ENCODE measurements at places on chromosomes 16 and 17.

- no peak for DNase-seq
These were observed 55.0 kb downstream of the GNA13 start for GRCh38 chr17:65001409-65002045.

DNA sequence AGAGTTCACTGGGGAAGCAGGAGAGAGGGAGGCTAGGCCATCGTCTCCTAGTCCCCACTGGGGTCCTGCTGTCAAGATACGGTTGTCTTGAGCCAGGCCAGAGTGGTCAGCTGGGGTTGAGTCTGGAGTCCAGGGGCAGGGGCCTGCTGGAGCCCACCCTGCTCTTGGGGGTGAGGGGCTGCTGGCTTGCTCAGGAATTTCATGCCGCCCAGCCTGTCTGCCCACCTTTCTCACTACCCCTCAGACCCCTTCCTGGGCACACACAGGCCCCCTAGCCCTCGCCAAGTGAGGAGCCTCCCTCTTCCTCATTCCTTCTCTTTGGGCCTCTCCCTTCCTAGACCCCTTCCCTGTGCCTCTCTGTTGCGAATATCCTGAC lies 1.3 kb downstream of the TRAF7 start:
- DNase-seq: no peak

DNA sequence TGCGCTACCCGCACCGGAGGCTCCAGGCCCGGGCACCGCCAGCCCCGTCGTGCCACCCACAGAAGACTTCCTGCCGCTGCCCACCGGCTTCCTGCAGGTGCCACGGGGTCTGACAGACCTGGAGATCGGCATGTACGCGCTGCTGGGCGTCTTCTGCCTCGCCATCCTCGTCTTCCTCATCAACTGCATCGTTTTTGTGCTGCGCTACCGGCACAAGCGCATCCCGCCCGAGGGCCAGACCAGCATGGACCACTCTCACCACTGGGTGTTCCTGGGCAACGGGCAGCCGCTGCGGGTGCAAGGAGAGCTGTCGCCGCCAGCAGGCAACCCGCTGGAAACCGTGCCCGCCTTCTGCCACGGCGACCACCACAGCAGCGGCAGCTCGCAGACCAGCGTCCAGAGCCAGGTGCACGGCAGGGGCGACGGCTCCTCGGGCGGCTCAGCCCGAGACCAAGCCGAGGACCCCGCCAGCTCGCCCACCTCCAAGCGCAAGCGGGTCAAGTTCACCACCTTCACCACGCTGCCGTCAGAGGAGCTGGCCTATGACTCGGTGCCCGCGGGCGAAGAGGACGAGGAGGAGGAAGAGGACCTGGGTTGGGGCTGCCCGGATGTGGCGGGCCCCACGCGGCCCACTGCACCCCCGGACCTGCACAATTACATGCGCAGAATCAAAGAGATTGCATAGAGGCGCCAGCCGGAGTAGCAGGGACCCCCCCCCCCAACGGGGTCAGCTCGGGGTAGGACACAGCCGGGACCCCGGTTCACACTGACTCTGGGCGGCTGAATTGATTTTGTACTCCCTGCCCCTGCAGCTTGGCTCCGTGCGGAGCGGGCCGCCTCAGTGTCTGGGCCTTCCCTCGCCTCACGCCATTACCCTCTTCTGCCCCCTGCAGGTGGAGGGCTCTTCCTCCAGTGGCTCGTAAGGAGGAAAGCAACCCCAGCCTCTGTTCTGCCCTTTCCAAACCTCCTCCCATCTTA lies 58.5 kb downstream of the TMEM132E start:
- no peak for DNase-seq

DNA sequence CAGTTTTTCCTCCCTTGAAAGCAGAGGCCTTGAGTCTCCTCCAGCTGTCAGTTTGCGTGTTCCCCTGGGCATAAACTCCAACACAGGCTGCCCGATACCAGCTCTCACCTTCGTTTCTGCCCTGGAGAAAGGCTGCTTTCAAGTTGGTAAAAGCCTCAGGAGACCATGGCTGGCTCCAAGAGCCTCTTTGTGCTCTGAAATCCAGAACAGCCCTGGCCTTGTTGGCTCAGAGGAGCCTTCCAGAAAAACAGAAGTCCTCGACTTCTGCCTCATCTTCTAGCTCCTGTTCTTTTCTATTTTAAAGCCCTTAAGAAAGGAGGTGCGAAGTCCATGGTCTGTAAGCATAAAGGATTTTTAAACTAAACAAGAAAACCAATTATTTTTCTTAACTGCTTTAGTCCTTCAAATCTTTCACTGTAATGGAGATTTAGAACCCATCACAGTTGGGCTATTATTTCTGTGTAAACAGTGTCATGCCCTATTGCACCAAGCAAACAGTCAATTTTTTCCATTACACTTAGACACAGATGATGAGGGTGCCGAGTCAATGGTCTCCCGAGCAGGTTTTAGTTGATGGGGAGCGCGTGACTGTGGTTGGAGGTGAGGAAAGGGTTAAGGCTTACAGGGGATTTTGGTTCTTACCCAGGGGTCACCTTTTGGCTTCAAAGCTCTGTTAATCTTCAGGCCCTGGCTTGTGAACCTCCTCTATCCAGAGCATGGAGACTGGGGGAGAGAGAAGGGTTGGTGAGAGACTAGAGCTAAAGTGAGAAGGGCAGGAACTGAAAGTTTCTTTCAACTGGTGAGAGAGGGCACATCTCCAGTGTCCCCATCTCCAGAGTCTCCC lies 212.8 kb downstream of the MSI2 start:
- DNase-seq: no peak

DNA sequence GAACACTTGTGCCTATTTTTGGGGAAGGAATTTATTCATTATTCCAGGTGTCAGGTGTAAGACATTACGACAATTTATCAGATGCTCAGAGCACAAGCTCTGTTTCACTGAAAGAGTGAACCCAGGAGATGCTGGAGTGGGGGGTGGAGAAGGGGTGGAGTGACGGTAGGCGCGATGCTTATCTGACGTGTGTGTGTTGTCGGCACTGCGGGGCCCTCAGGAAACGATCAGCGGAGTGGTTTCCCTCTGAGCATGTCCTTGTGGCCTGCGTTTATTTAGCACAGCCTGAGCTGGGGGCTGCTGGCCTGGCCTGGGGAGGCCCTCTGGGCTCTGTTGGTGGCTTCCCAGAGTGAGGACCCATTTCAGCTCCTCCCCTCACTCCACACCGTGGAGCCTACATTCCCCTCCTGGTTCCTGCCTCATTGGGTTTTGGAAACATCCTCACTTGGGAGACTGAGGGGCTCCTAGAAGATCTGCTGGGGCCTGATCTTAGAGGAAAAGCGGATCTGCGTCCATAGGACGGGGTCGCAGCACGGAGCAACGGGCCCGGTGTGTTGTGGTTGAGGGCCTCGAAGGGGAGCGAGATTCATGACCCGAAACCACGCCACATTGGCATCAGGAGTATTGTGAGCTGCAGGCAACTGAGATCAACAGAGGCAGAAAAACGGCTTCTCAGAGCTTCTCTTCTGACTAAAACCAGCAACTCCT lies 19.0 kb upstream of the GNG13 start:
- no peak for DNase-seq

GRCh38 chr16:1678500-1679098 lies 520 bp downstream of the JPT2 start:
- no peak for DNase-seq

DNA sequence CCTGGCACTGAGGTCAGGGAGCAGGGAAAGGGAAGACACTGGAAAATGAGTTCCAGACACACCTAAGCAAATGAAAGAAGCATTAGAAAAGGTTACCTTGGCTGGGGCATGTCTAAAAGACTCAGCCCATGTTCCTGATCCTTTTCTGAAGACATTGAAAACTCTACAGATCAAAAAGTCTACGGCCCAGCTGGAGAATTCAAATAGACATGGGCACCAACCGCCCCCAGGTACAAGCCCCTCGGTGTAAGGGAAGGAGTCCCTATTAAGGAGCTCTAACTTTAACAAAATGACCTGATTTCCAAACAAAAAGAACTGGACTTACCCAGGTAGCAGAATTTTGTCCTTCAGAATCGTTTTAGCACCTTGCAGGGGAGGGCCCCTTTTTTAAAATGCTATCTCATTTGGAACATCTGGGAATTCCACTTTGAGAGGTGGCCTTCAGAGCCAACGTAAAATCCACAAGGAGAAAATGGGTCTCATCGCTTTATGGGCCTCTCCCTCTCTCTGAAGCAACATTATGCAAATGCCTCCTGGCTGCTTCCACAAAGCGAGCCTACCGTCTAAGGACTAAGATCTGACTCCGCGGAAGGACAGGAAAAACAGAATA lies 43.6 kb upstream of the RBFOX3 start:
- DNase-seq: no peak

DNA sequence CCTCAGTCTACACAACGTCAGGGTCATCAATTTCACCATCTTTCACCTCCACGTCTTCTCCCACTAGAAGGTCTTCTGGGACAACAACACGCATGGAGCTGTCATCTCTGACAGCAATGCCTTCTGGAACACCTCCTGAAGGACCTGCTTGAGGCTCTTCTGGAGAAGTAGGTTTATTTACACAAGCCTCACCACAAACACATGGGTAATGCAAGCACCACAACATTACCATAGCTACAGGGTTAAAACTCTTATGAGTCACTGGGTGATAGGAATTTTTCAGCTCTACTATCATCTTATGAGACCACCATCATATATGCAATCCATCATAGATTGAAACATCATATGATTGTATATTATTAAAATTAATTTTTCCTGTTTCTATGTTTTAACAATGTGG lies 215.4 kb downstream of the CHD9NB start:
- DNase-seq: no peak

- DNase-seq: no peak
These were observed 3.5 kb downstream of the PIPOX start for GRCh38 chr17:29046473-29046839.
